ENCODE measurements at places on chromosomes 13 and 19. TPM values are rescaled to one million over a fixed set of nuclear protein-coding genes. Genes with fewer than 3 reads are reported as not detected.

The ZIC5 gene
- 0.24 TPM for total RNA-seq

The PRKCG gene
- total RNA-seq, result 2.4 TPM

The ZNF443 gene
- 0.61 TPM for total RNA-seq

DNA sequence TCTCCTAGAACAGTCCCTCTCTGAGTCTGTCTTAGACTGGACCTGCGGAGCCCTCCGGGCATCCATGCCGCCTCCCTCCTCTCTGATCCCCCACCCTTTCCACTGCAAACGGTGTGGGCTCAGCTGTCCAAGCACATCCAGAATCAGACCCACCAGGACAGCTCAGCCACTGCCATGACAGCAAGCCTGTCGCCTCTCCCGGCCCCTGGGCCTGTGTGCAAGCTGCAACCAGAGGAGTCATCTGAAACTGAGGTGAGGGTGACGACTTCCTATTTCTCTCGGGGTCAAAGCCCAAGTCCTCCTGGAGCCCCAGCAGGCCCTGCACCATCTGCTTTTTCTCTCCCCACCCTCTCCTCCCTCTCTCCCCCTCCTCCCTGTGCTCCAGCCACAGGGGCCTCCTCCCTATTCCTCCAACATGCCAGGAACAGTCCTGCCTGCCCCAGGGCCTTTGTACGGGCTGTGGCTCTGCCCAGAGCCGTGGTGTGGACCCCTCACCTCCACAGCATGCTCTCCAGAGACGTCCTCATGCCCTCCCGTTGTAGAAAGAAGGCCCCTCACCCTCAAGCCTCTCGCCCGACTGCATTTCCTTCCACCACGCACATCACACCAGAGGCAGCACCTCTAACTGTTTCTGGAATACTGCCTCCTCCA lies 23.5 kb upstream of the MYDGF start:
- ATAC-seq, result no peak

DNA sequence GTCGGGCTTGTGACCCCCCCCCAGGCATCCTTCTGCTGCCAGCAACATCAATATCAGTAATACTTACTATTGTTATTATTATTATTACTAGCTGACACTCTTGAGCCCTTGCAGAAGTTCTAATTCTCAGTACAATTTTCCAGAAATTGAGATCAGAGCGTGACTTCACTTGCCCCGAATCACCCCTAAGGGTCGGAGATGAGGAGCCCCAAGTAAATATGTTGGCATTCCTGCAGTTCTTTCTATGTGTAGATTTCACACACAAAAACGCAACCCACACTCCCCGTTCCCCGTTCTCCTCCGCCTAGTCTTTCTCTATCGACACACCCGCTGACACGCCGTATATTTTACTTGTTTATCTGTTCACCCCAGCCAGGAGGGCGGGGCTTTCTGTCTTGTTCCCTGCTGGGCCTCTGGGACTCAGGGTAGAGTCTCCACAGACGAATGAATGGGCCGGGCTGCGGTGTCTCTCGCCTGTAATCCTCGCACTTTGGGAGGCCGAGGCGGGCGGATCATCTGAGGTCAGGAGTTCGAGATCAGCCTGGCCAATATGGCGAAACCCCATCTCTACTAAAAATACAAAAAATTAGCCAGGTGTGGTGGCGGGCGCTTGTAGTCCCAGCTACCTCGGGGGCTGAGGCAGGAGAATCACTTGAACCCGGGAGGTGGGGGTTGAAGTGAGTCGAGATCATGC lies 14.7 kb downstream of the TLE5 start:
- peak; percentile 84 for ATAC-seq

DNA sequence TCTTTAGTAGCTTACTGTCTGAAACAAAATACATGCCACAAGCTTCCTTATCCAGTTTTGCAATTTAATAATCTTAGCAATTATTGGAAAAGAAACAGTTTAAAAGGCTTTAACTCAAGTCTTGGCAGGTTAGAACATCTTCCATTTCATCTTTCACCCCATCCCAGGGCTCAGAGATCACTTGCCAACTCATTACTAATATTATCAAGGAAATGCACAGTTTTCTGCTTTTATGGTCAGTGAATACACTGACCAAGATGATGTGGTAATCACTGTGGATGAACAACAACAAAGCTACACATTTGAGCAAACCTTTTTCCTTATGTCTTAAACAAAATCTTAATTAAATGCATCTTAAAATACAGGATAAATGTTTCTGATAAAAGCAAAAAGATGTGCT lies 48.0 kb upstream of the ITM2B start:
- no peak for ATAC-seq

- ATAC-seq, result peak; percentile 97
Observed at GRCh38 chr19:57888560-57889231, at the start of gene ZNF814. Gene ZNF814, minus strand, starts transcription at chr19:57889037. Its CDS starts 235 bp downstream, at chr19:57888802.

GRCh38 chr13:44879452-44880058 lies 109.7 kb downstream of the NUFIP1 start:
- ATAC-seq, result no peak
